ENCODE measurements at places on chromosomes 2 and 18. TPM values are rescaled to one million over a fixed set of nuclear protein-coding genes. Genes with fewer than 3 reads are reported as not detected.

DNA sequence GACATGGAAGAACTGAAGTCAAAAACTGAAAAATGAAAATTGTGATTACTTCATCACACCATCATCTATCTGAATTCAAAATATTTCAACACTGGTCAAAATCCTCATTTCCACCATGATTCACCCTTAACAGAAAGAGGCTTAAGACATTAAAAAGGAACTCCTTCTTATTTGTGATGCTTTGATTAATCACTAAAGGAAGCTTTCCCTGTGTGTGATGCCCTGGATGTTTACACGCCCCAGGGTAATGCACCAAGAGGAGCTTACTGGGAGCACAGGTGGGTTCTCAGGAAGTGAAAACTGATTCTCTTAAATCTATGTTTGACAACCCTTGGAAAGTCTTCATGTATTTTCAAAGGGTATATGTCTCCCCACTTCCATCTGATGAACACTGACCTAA, 11.5 kb downstream of the GRB14 start:
- H3K4me3 ChIP-seq: no peak overlapping the region
- H3K27me3 ChIP-seq: no peaks in the 10 kb centered on the region
- H3K27ac ChIP-seq: no peak overlapping the region
- H3K36me3 ChIP-seq: no peaks in the 10 kb centered on the region
- DNase-seq: no peak

- no peaks in the 10 kb centered on the region for H3K36me3 ChIP-seq
- no peak overlapping the region for H3K4me3 ChIP-seq
- no peaks in the 10 kb centered on the region for H3K27me3 ChIP-seq
- H3K4me1 ChIP-seq: no peaks in the 10 kb centered on the region
- H3K27ac ChIP-seq: no peak overlapping the region
- no peak for DNase-seq
These were observed 63.7 kb downstream of the FARSB start for GRCh38 chr2:222592176-222592575.

Gene HOXD13
- not detected for total RNA-seq

Gene MEIS1
- 23.0 TPM for total RNA-seq

Gene ZC3H6
- total RNA-seq: 18.2 TPM

DNA sequence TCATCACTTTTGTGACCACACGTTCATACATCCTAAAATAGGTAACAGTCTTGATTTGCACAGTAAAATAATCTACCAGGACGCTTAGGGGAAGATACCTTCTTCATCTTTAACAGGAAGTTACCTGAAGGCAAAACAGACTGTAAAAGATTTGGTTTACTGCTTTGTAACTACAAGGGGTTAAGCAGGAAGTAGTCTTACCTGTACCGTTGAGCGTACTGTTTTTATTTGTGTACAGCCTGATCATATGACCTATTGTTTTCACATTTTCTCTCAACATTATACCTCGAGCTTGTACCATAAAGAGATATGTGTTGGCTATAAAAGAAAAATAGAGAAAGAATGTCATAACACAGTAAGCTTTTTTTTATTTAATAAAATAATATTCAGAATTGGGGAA, 18.3 kb downstream of the B4GALT6 start:
- no peak overlapping the region for H3K27ac ChIP-seq
- no peaks in the 10 kb centered on the region for H3K4me1 ChIP-seq
- H3K4me3 ChIP-seq: no peak overlapping the region
- no peak for DNase-seq
- H3K36me3 ChIP-seq: no peaks in the 10 kb centered on the region

DNA sequence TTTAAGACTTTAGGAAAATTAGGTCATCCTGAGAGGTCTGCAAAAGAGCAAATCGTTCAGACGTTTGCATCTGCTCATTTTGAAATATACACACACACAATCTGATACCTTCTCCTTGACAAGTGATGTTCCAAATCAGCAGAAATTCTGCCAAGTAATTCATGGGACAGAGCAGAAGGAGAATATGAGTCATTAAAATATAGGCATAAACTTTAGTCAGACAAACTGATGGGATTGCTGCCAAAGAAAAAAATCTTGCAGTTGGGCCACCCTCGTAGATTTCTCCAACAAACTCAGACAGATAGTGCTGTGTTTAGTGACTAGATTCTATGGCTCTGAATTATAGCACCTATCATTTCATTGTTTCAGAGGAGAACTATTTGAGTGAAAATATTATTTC, 336.3 kb downstream of the NYAP2 start:
- H3K27ac ChIP-seq: no peak overlapping the region
- no peak overlapping the region for H3K4me3 ChIP-seq
- no peaks in the 10 kb centered on the region for H3K36me3 ChIP-seq
- DNase-seq: no peak
- no peaks in the 10 kb centered on the region for H3K27me3 ChIP-seq
- H3K4me1 ChIP-seq: no peaks in the 10 kb centered on the region

DNA sequence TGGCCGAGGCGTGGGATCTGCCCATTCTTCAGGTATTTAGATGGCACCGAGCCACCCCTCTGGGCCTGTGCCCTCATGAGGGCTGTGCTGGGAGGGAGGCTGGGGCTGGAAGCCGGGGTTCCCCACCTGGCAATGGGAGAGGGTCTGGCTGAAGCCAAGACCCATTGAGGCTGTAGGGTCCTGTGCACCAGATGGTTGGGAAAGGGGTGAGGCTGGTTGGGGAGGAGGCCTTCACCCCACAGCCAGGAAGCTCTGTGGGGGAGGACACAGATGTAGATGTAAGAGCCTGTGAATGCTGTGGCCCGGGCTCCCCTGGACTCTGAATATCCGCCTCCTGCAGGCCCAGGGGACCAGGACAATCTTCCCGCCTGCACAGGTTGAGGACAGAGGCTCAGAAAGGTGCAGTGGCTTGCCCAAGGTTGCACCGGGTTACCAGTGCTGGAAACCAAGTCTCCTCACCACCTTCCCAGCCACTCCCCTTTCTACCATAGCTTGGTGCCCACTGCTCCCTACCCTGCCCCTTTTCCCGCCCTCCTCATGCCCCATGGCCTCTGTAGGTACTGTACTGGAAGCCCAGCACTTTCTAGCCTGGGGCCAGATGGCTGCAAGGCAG, 49.7 kb downstream of the PDCL3 start:
- H3K4me1 ChIP-seq: no peaks in the 10 kb centered on the region
- no peak overlapping the region for H3K4me3 ChIP-seq
- no peaks in the 10 kb centered on the region for H3K36me3 ChIP-seq
- no peak for DNase-seq
- no peak overlapping the region for H3K27ac ChIP-seq
- H3K27me3 ChIP-seq: no peaks in the 10 kb centered on the region

DNA sequence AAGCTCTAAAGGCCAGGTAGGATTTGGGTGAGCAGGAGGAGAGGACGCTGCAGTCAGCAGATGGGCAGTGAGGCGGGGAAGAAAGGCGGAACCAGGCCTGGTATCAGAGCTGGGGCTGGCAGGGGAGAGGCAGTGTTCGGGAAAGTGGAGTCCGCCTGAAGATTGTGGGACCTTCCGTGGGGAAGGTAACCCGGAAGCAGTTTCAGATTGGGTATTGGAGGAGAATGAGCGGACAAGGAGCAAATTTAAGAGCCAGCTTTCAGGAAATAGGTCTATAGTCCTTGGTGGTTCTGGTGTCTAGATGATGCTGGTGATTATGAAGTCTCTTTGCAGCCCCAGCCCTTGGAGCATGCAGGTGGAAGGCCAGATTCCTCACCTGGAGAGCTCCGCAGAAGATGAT, 51.0 kb downstream of the TCF7L1 start:
- H3K27ac ChIP-seq: no peak overlapping the region
- no peaks in the 10 kb centered on the region for H3K27me3 ChIP-seq
- H3K4me1 ChIP-seq: peaks cover 2% of the 10 kb centered on the region
- no peaks in the 10 kb centered on the region for H3K36me3 ChIP-seq

Gene DCC
- total RNA-seq: 0.15 TPM

Gene KIAA2012
- total RNA-seq: not detected

Gene GALNT3
- total RNA-seq: 58.5 TPM

- no peaks in the 10 kb centered on the region for H3K36me3 ChIP-seq
- no peaks in the 10 kb centered on the region for H3K4me1 ChIP-seq
- no peak overlapping the region for H3K27ac ChIP-seq
These were observed 19.3 kb upstream of the CPS1 start for GRCh38 chr2:210536973-210537650.

DNA sequence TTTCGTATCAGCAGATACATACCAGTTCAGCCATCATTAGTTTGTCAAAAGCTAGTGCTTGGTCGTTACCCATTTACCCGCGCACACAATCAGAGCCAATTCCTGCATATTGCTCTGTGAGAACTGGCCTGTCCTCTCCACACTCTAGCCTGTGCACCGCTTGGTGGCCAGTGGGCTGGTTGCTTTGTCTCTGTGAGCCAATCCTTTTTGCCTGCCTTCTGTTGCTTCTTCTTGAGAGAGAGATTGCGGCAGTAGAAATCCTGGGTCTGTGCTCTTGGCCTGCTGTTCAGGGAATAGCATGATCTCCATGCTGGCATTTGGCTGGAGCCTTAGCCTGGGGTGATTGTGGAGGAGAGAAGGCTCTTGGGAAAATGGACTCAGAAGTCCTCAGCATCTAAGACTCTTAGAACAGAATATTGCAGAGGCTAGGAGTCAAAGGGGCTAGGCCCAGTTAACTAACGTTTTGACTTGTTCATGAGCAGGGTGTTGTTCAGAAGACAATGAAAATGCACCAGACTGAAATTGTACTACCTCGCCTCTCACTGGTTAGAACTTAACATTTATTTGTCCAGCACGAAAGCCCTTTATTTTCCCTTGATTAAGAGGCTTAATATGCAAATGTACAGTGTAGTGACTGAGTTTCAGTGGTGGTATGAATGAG, 37.1 kb downstream of the MAP4K4 start:
- DNase-seq: no peak
- H3K27ac ChIP-seq: peak overlapping the region; percentile 21
- H3K4me3 ChIP-seq: no peak overlapping the region
- H3K4me1 ChIP-seq: peaks cover 9% of the 10 kb centered on the region

Gene PLEKHH2
- 63.5 TPM for total RNA-seq

Data from breast epithelium (tissue), 4 donors.